SIG-M5 (cell line): ENCODE measurements at places on chromosomes 6 and 20.

GRCh38 chr6:166977621-166978525 is 21.3 kb upstream of the CEP43 start:
- no peak for DNase-seq

DNA sequence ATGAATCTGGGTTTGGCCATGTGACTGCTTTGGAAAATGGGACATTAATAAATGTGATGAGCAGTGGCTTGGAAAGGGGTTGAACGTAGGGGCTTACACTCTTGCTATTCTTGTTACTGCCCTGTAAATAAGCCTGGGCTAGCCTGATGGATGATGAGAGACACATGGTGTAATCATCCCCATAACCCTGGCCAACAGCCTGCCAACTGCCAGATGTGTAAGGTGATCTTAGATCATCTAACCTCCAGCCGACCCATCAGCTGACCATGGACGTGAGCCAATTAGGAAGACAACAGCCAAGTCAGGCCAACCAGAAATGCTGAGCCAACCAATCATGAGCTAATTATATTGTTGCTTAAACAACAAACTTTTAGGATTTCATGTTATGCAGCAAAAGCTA is 25.2 kb downstream of the FBXO30 start:
- DNase-seq = no peak

GRCh38 chr6:106309766-106310373 is 15.7 kb downstream of the ATG5 start:
- DNase-seq = no peak

DNA sequence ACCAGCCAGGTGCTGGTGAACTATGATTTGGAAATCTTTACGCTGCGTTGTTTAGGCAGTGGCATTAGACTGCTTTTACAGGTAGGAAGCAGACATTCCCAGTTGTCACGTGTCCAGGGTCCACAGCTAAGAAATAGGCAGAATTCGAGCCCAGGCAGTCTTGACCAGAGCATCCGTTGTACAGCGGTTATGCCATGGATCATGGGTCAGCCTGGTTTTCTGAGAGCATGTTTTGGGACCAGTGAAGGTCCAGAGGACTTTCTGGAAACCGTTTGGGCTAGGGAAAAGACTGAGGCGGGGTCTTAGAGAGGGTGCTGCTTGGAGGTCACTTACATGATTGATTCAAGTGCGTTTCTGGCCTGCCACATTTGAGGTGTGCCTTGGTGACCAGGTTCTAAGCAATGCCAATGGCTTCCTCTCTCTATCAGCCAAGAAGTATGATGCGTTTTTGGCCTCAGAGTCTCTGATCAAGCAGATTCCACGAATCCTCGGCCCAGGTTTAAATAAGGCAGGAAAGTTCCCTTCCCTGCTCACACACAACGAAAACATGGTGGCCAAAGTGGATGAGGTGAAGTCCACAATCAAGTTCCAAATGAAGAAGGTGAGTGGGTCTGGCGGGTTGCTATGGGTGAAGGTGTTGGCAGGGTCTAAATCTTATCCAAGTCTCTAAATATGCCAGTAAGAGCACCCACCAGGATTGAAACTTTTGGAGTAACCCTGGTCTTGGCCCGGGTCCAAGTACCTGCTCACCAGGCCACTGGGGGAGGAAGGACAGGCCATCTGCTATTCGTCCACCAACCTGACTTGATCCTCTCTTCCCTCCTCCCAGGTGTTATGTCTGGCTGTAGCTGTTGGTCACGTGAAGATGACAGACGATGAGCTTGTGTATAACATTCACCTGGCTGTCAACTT is 1.8 kb downstream of the RPL10A start:
- DNase-seq = no peak

- DNase-seq = no peak
These were observed 9.5 kb upstream of the UQCC2 start for GRCh38 chr6:33720998-33721397.

GRCh38 chr6:137166247-137167098 is 7.0 kb downstream of the IL22RA2 start:
- DNase-seq = no peak

GRCh38 chr6:37566111-37566949 is 66.6 kb upstream of the CCDC167 start:
- no peak for DNase-seq

DNA sequence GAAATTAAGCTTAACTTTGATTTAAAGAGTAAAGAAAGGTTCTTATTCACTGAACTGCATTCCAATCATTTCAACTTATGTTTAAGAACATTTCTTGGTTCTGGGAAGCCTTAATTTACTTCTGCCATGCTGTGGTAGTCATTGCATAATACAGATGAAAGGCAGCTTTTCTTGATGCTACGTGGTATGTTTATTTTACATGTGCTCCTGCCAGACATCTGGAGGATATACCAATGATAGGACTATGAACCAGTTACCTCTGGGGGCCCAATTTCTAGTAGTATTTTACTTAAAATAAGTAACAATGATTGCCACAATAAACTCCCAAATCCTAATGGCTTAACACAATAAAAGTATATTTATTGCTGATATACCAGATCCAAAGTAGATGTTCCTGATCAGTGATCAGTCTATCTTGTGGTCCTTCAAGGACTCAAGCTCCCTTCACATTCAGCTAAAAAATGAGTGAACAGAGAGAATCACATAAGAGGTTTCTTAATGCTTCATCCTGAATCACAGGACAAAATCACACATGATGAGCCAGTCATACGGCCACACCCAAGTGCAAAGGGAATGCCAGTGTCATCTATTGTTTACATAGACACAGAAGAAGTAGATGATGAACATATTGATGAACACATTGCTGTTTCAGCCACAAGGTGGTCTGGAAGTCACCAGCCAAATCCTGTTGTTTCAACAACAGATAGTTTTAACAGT is 56.5 kb upstream of the CCN2 start:
- DNase-seq = no peak

DNA sequence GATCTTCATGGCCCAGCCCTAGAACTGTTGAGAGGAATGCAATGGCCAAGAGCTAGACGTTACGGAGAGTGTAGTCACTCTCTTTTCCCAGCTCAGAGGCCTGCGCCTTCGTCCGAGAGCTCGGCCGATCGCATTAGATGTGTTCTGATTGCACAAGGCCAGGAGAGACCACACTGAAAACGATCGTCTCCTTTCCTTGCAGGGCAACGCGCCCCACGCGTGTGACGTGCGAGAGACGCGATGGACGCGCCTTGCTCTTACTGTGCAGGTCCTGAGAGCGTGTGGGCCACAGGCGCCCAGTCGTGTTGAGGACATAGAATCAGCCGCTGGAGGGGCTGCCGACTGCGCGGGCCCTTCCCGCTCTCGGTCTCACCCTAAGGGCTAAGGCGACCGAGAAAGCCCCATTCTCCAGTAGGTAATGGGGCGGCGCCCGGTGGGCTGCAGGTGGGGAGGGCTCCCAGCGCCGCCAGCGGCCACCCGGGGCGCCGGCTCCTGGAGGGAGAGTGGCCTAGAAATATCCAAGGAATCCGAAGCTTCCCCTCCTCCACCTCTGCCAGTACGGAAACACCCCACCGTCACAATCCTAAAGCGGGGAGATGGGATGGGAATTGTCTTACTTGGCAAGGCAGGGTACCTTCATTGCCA is 26.9 kb downstream of the TFAP2B start:
- no peak for DNase-seq

DNA sequence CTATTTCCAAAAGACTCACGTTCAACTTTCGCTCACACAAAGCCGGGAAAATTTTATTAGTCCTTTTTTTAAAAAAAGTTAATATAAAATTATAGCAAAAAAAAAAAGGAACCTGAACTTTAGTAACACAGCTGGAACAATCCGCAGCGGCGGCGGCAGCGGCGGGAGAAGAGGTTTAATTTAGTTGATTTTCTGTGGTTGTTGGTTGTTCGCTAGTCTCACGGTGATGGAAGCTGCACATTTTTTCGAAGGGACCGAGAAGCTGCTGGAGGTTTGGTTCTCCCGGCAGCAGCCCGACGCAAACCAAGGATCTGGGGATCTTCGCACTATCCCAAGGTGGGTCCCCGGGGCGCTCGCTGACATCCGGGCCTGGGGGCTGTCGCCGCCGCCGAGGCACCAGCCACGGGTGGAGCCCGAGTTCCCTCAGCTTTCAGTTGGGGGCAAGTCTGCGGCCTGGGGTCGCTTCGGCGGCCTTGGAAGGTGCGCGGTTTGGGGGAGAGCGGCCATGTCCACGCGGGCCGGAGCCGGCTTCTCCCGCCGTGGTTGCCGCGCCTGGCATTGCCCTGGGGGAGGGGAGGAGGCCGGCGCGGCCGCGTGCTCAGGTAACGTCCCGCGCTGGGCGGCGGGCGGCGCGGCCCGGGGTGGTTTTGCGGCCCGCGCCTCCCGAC is 429 bp downstream of the AMD1 start:
- DNase-seq = no peak

- DNase-seq = no peak
These were observed 81.5 kb upstream of the ISM1 start for GRCh38 chr20:13139459-13140150.

GRCh38 chr6:156840606-156841005 is 63.4 kb downstream of the ARID1B start:
- no peak for DNase-seq

DNA sequence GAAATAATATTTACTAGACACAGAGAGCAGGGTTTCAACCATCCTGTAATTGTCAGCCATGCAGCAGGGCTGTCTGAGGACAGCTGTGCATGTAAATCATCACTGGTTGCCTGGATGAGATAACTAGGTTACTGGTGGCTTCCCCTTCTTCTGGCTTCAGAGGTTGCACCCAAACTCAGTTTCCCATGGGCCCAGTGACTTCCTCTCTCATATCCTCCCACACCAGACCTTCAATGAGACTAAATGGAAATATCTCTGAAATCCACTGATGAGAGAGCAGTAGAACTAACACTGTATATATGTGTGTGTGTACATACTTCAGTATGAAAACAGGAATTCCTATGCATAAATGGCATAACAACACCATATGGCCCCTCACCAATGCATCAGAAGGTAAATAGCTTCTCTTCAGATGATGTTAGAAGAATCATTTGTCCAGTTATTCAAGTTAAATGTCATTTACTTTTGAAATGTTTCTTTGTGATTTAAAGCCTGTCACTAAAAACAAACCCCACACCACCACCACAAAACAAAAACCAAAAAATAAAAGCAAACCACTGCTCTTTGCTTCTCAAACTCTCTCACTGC is 51.0 kb upstream of the IL20RA start:
- no peak for DNase-seq

DNA sequence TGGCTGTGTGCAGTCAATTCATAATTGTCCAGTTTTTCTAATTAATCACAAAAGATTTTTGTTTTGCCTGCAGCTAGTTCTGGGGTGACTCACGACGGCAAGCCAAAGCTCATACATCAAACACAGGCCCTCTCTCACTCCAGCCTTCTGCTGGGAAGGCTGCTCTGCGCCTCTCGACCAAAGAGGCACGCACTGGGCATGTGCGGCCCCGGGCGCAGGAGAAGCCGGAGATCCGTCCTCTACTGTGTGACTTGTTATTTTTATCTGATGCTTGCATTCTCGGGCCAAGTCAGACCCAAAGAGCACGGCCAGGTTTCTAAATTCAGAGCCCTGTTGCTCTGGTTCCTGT is 98.5 kb downstream of the TFAP2A start:
- no peak for DNase-seq

DNA sequence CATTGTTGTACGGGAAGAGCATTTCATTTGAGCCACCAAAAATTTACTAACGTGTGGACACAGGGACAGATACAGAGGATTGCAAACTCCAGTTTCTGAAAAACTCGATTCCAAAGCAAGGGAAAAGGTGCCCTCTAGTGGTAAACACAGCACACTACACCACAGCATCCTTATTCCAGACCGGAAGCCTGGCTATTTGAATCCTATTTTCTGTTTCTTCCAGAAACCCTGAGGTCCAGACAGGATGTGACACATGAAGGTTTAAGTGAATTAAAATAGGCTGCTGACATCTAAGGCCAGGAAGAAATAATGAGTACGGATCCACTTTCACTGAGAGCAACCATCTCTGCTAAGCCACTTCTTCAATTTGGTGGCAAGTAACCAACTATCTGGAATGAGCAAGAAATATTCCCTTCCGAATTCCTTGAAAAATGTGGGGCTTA is 31.8 kb upstream of the GMPR start:
- DNase-seq = peak; percentile 12

DNA sequence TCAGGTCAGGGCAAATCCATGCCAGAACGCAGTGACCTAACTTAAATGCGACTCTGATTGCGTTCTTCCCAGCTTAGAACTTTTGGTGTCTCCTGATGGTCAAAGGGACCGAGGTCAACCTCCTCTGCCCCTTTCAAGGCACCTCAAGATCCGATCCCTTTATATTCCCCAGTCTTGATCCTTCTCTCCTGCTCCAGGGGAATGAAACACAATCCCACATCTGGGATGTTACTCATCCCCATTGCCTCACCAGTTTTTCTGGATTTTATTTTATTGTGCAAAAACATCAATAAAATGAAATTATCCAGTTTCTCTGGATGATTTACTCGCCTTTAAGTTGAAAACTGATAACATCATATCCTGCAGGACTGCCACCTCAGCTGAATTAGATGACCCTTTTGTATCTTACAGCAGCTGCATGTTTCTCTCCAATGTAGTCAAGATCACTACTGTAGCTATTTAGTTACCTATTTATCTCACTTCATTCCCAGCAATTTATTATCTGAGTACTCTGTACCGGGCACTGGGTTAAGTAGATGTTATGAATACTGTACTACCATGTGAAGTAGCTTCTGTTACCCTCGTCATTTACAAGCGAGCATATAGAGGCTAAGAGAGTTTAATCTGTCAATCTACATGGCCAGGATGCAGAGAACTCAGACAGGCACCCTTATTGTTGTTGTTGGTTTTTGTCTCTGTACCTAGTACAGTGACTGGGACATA is 44.0 kb downstream of the IRAK1BP1 start:
- DNase-seq = no peak

GRCh38 chr20:50347284-50348063 is 156.8 kb downstream of the CEBPB start:
- DNase-seq = no peak

DNA sequence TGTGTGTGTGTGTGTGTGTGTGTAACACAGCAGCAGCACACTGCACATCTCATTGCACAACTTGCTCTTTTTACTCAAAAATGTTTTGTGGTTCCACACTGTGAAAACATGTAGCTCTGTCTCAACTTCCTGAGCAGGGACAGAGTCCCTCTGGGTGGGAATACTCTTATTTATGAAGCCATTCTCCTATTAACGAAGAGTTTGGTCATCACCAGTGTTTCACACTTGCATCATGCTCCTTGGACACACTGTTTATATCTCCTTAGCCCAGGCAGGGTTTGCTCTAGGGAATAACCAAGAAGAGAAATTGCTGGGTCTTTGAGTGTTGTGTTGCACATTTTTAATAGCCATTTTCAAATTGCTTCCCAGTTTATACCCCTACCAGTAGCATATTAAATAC is 53.6 kb downstream of the ZNF831 start:
- DNase-seq = no peak

DNA sequence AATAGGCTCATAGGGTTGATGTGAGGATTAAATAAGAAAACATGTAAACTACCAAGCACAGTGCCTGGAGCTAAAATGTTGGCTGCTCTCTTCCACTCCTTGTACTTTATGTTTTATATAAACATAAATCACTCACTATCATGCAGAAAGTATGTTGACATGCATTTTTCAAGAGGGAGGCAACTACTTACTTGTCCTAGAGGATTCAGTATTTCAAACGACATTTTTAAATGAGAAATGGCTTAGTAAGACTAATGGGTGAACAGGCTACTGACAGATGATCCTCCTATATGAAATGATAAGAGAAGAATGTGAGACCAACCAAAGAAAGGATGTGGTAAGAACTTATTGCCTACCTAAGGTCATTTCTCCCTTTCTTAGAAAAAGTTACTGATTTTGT is 21.0 kb downstream of the LATS1 start:
- no peak for DNase-seq

- DNase-seq = no peak
These were observed 46.4 kb downstream of the SASH1 start for GRCh38 chr6:148389086-148389485.

- DNase-seq = no peak
These were observed 45.8 kb downstream of the HIVEP2 start for GRCh38 chr6:142898927-142899895.
